ENCODE measurements at places on chromosomes 16 and 17.
A peak's percentile ranks its signal among the peaks of the same experiment; 100 is the strongest.

DNA sequence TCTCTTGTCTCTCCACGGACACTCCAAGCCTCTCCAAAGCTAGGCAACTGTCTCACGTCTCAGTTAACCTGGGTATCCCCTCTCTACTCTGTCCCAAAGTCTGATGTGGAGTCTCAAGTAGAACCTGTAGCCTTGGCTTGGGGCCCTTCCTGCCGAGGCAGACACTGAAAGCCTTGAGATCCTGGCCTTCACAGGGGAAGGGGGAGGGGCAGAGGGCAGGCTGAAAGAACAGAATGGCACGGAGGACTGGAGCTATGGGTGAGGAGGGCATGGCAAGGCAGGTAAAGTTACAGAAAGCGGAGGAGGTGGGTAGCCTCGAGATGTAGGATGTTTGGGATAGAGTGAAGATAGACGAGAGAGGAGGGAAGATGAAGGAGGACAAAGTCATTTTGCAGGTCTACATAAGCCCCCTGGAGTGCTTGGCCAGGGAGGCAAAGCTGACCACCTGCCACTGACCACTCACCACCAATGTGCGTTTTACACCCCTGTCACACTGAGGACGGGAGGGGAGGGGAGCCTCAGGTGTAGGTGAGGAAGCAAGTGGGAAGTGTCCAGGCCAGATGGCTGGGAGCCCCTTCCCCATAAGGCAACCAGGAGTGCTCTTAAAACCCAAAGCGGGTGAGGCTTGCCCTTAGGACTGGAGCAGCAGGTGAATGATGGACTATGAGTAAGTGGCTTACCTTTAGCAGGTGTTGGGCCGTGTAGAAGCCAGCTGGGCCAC is 1.3 kb downstream of the FDXR start:
- DNase-seq = no peak

GRCh38 chr17:7613769-7614424 is 800 bp downstream of the FXR2 start:
- DNase-seq = no peak

- DNase-seq = peak; percentile 82
These were observed at the start of gene GRB7 for GRCh38 chr17:39737760-39738567. GRB7 (plus strand) TSS chr17:39737938; CDS start chr17:39742302, 4,364 bp downstream.

DNA sequence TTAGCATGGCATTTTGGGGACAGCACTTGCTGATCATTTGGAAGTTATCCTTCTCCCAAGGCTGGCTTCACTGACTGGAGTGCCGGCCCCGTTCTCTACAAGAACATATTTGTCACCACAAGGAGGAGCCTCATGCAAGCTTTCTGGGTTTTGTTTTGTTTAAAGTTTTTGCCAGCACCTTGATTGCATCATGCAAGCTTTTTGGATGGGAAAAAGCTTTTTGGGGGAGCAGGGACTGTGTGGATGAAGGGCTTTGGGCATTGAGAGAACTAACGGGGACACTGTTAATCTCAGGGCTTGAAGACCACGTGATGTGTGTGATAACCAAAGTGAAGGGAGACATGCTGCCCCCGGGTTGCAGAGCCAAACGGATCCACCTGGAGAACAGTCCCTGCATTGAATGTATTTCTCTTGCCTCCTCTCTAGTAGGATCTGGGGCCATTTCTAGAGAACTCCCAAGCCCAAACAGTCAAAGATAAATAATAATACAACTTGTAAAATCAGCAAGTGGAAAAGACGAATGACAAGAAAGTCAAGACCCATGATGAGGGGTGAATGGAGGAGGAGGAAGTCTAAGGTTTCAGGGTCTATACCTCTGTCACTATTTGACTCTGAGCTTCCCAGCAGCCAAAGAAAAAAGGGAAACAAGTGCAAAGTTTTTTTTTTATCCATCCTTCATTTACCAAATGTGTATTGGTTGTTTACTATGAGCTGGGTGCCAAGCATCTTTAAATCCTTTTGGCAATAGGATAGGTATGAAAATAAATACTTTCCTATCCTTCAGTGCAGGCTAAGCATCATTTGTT is 17.2 kb downstream of the TMEM114 start:
- DNase-seq = no peak

- DNase-seq = no peak
These were observed 452.7 kb downstream of the TMEM114 start for GRCh38 chr16:8137606-8138005.
